ENCODE measurements at places on chromosomes 2 and 18.

GRCh38 chr2:22683914-22684313 lies 701.1 kb upstream of the KLHL29 start:
- DNase-seq: no peak

DNA sequence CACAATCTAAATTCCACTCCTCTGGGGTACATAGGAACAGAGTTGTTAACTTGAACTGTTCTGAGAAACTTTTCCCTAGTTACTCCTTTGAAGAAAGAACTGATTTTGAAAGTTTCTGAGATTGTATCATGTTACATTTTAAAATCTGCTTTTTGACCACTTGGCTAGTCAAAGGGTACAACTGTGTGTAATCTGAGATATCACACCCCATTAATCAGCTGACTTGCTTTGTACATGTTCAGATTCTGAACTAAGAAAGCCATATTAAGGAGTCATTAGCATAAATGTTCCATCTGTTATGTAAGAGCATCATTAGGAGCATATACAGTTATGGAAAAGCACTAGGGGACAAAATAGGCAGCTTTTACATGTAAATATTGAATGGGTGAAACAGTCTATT lies 3.8 kb upstream of the WDR35 start:
- DNase-seq: no peak

GRCh38 chr2:217142649-217143266 lies 282.9 kb upstream of the TNP1 start:
- DNase-seq: no peak

- no peak for DNase-seq
Observed at GRCh38 chr2:29450596-29451222, 335.5 kb downstream of the CLIP4 start.

DNA sequence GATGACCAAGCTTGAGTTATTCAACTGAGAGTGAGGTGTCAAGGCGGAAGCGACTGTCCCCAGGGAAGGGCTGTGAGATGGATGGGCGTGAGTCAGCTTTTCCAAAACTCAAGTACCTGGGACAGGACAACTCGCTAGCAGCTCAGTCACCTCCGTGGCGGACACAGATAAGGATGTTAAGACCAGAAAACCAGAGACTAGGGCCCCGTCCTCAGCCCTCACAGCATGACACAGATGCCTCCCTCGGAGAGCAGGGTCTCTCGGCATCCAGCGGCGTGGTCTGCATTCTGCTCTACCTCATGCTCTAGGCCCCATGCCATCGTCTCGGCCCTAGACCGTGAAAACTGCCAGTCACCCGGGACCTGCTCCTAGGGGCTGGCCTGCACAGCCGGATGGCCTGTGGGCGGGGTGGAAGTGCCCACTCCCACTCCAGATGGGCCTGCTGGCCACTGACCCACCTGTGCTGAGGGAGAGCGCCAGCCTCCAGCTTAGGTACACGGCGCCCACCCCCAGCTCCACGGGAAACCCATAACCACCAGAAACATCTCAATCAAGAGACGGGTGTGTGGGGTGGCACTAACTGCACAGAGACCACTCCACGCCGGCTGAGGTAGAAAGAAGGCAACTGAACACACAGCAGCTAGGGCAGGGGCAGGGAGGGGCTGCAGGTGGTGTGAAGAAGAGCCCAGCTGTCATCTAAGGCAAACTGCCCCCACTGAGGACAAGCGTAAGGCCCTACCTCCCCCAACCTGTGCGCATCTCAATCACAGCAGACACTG lies 39.8 kb downstream of the ANO7 start:
- DNase-seq: no peak

DNA sequence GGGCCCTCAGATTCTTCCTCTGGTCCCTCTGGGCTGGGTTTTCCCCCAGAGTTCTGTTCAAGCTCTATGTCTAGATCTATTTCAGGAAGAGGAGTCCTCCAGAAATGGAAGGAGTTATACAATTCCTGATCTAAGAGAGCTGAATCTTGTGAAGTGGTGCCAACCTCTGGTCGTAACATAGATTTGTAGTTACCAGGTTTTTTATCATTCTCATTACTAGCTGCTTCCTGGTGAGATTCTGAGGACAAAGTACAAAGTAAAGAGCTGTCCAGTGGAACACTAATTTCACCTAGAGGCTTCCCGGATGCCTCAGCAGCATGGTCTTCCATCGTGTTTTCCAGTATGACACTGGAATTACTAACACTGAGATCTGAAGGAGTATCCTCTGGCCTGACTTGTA lies 44.1 kb downstream of the PPP4R1 start:
- DNase-seq: no peak

DNA sequence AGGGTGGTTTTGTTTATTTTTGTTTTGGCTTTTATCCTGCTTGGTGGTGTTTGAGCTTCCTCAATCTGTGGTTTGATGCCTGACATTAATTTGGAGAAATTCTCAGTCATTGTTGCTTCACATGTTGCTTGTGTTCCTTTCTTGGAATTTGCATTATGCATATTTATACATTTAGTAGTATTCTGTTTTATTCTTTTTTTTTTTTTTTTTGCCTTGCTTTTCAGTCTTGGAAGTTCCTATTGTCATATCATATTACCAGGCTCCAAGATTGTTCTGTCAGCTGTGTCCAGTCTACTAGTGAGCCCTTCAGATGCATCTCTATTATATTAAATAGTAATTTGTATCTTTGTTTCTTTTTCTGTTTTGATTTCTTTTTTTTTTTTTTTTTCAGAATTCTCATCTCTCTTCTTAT lies 77.0 kb downstream of the EPC2 start:
- no peak for DNase-seq

DNA sequence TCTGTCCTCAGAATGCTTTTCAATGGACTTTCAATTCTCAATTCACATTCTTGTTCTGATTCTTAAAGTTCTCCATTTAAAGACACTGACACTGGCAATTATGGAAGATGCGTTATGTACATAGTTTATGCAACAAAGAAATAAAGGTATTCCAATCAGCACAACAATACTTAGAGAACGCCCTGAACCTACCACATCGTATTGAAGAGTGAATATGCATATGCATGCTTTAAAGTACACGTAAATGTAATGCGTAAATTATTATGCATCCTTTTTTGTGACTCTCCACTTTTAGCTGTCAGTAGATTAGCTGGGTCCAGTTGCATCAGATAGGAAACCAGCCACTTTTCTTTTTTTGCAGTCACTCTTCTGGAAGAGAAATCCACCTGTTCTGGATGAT lies 83.5 kb downstream of the RBM43 start:
- DNase-seq: no peak

GRCh38 chr2:162490052-162490717 lies 146.3 kb downstream of the GCA start:
- no peak for DNase-seq

- DNase-seq: no peak
Observed at GRCh38 chr2:70498054-70498453, 55.6 kb downstream of the TGFA start.

DNA sequence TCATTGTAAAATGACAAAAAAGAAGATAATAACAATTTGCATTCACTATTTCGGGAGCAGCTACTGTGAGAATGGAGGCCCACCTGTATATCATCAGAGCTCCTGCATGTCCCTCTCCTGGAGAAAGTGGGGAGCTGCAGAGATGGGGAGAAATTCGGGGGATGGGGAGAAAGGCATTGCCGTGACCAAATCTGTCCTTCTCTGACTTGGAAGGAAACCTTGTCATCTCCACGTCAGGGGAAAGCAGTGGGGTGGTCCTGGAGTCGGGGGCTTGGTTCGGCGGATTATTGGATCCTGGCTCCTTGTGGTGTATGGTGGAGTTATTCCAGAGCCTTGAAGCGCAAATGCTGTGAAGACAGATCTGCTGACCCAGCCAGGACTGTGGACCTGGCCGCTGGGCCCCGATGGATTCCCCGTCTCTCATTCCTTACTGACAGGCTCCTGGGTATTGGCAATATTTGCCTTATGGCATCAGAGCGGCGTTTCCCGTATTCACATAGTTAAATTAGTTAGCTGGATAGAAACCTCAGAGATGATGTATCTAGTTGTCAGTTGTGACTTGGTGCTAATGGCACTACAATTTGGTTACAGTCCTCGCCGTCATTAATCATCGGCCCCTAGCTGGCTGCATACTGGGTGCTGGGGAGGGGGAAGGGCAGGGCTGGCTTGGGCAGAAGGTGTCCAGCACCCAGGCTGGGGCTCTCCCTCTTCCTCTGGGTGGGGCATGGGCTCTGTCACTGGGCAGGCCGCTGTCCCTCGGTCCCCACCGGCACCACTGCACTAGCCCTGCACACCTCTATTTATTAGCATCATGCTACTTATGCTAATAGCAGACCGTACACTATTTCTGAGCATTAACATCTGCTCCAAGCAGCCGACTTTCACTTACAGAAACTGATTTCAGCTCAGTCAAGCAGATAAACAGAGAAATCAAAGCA lies 31.7 kb downstream of the CELF4 start:
- no peak for DNase-seq

DNA sequence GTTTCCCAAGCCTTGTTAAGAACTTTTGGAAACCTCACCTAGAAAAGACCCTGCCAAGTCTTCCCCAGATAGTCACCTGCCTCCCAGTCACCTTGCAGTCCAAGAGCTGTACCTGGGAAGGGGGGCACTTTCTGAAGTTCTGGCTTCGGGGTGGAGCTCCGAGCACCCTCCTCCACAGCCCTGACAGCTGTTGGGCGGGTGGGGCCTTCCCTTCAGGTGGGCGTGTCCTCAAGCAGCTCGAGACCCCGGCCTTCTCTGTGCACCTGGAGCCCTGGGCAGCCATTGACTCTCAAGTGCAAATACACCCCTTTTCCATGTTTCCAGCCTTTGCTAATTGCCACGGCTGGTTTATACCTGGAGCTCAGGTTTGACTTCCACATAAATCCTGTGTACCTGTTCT lies 37.0 kb upstream of the IGFBP5 start:
- DNase-seq: no peak

- DNase-seq: no peak
Observed at GRCh38 chr2:161337247-161337646, 29.0 kb downstream of the PSMD14 start.

DNA sequence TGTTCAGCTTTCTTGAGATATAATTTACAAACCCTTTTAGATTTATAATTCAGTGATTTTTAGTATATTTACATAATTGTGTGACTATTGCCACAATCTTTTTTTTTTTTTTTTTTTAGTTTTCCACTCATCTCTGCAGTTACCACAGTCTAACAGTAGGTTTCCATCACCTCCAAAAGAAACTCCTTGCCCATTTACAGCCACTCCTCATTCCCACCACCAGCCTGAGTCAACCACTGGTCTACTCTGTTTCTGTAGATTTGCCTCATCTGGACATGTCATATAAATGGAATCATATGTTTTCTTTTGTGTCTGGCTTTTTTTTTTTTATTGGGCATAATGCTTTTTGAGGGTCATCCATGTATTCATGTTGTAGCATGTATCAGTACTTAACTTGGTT lies 16.1 kb downstream of the MTX2 start:
- DNase-seq: no peak

- no peak for DNase-seq
Observed at GRCh38 chr2:219443697-219444023, 9.0 kb downstream of the SPEG start.

- DNase-seq: no peak
Observed at GRCh38 chr2:120287183-120288015, 34.7 kb downstream of the RALB start.

- no peak for DNase-seq
Observed at GRCh38 chr2:45232818-45233217, 223.6 kb upstream of the SIX2 start.

GRCh38 chr18:79954791-79955190 lies 3.3 kb upstream of the SLC66A2 start:
- DNase-seq: no peak

DNA sequence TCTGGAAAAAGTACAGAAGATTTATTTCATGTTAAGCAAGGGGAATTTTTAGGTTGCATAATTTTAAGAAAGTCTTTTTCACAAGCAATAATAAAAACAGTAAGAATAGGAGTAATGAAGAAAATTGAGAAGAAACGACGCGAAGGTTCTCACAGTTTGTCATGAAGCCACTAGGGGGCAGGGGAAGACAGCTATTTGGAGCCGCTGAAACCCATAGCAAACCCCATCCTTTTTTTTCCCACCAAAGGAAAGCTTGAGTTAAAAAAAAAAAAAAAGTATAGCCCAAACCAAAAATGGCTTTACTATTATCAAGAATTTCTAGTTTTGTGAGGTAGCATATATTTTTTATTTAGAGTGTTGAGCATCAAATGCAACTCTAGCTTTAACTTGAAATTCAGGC lies 300.9 kb downstream of the PHLPP1 start:
- DNase-seq: no peak

DNA sequence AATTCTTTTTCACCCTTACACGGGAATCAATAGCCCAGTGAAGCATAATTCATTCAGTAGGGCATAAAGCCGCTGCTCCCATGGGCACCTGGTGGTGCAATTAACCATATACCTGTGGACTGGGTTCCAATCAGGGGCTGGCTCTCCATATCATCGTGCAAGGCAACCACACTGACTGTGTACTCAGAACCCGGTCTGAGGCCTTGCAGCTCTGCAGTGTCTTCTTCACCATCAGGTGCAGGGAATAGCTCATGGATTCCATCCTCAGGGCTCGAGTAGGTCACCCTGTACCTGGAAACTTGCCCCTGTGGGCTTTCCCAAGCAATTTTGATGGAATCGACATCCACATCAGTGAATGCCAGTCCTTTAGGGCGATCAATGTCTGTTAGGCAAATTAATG lies 55.2 kb downstream of the FN1 start:
- DNase-seq: no peak

DNA sequence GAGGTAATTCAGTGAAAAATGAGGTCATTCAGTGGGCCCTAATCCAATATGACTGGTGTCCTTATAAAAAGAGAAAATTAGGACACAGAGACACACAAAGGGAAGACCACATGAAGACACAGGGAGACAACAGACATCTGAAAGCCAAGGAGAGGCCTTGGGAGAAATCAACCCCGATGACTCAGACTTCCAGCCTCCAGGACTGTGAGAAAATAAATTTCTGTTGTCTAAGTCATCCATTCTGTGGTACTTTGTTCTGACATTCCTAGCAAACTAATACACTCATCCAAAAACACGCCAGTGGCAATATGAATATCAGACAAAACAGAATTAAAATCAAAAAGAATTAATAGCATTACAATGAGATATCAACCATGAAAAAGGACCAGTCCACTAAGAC lies 303.7 kb downstream of the SS18 start:
- DNase-seq: no peak

DNA sequence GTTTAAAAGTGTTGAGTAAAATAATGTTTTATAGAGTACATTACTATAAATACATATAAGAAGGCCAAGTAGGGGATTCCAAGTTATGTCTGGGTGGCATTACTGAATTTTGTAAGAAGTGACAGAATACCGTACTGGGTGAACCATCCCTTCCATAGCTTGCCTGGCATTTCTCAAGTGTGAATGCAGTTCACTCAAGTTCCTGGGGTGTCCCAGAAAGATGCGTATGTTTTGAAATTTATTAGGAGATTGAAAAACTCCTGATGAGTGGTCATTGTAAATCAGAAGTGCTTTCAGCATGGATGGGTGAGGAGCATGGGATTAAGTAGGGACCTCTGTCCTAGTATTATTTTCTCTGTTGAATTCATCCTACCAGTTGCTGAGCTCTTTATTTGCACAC lies 103.2 kb downstream of the VAPA start:
- no peak for DNase-seq

GRCh38 chr18:13260935-13261640 lies 42.5 kb downstream of the LDLRAD4 start:
- DNase-seq: no peak
